ENCODE measurements at places on chromosomes 1 and 21.
A peak's percentile ranks its signal among the peaks of the same experiment; 100 is the strongest.

DNA sequence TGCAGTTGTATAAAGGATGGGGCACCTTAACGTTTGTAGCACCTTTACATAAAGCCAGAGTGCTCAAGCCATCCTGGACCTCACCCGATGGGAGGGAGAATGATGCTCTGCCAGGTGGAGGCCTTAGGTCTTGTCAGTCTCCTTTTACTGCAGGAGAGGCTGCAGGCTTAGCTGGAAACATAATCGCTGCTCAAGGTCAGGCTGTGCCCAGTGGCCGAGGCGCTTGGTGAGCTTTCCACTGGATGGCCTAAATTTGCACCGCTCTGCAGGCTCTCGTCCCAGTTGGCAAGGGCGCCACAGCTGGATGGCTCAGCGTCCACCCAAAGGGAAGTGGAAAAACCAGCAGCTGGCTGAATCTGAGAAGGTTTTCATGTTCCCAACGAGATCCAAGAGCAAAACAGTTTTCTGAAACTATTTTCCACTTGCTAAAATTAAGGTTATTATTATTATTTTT is 438.9 kb downstream of the CAMTA1 start:
- no peak for DNase-seq

DNA sequence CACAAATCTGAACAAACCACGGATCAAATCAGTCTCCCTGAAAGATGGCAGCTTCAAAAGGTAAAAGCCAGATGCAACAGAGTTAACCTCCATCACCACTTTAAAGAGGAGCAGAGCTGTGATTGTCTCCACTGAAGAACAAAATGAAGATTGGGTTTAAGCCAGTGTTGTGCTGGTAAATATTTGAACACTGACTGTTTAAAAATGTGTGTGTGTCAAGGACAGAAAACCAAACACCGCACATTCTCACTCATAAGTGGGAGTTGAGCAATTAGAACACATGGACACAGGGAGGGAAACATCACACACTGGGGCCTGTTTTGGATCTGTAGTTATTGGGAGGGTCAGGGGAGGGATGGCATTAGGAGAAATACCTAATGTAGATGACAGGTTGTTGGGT is 83.9 kb downstream of the ST6GALNAC5 start:
- DNase-seq = peak; percentile 6

DNA sequence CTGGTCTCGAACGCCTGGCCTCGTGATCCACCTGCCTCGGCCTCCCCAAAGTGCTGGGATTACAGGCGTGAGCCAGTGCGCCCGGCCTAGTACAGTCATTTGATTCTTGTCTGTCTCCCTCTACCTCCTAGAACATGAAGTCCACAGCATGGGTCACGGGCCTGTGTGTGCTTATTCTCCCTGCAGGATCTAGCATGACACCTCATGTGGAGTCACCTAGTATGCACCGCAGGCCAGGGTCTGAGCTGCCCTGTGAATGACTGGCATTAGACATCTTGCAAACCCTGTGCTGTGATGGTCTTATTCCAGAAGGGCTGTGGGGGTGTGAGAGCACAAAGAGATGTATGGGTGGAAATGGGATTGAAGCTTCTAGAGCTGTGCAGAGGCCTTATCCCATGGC is 133.2 kb downstream of the GALNT2 start:
- no peak for DNase-seq

DNA sequence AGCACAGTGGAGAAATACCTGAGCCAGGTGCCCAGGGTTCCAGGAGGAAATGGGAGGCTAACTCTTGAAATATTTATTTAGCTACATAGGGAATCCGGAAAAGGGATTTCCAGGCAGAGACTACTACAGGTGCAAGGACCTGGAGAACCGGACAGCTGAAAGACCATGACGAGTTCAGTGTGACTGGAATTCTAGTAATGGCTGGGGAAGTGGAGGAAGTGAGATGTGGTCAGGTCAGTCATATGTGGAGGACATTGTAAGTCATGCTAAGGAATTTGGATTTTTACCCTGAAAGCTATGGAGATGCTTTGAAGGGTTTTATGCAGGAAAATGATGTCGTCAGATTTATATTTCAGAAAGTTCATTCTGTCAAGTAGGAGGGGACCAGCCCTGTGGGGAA is 1.8 kb downstream of the CAP1 start:
- DNase-seq = no peak

DNA sequence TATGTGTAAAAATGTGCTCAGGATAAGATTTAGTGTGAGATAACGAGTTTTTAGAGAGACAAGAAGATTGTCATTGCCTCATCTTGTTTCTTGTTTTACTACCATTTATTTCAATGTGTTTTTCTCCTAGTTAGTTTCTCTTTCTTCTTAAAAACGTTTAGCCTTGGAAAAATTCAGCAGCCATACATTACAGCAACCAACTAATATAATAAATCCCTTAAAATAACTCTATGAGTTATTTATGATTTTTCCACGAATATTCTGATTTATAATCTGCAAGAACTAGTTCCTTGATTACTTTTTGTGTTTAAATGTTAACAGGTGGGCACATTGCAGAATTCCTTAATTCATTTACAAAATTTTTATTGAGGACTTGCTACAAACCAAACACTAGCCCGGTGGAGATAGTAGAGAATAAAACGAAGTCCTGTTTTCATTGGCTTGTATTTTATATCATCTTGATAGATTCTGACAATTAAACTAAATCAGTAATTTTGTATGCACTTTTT is 118.9 kb downstream of the OSBPL9 start:
- DNase-seq = no peak

- DNase-seq = no peak
These were observed 25.6 kb upstream of the VAV3 start for GRCh38 chr1:107990606-107991005.

- peak; percentile 34 for DNase-seq
These were observed 46.9 kb downstream of the DOP1B start for GRCh38 chr21:36203603-36203889.

DNA sequence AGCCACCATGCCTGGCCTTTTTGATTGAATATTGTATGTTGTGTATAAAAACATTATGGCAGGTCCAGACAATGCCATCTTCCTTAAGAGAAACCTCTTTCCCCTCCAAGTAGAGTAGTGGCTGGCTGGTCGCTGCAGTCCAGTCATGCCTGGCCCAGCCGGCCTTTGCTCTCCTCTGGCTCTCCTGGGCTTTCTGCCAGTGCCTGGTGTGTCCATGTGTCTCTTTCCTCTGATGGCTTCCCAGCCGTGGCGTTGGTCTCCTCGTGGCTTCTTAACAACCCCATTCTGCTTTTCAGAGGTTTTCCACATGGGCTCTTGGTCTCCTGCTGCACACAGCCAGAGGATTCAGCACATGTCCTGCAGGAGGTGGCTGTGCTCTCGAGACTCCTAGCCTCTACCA is 58.7 kb downstream of the DIP2A start:
- no peak for DNase-seq

DNA sequence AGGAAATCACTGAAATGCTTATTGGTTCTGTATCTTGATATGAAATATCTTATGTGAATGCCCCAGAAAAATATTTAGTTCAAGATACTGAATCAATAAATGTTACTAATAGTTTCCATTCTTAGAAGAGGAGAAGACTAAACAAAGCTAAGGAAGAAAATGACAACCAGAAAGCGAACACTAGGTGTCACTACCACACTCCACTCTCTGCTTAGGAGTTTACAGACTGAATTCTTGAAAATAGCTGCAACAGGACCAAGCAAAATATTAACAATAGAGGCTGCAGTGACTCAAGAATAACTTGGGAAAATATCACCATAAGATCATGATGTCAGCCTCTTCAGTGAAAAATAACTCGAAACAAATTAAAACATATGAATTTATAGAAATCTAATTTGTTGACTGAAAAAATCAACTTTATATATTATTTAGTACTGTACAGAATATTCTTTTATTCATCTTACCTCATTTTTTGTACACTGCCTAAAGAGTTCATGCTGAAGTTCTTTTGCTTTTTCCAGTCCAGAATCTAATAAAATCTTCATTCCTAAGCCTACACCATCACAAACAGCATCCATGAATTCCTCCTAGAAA is 61.6 kb downstream of the KIF14 start:
- DNase-seq = peak; percentile 29

DNA sequence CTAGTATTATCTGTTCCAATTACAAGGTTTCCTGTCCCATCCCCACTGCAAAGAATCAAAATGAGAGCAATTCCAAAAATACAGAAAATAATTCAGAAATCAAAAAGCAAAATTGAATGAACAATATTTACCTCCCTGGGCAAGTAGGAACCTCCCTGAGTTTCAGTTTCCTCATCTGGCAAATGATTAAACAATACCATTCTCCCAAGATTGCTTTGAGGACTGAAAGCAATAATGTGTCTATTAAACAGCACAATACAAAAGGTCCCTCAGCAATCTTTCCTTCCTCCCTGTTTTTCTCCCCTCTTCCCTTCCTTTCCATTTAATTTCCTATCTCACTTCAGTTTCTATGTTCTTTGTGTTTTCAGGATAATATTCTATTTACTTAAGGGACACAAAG is 171.0 kb downstream of the ZC3H11B start:
- no peak for DNase-seq
